ENCODE measurements at places on chromosomes 5 and 9. TPM values are rescaled to one million over a fixed set of nuclear protein-coding genes. Genes with fewer than 3 reads are reported as not detected.

Gene NOXA1
- total RNA-seq = 1.4 TPM

Gene GPX3
- total RNA-seq = 42.0 TPM

Gene FSTL4
- 6.0 TPM for total RNA-seq

Gene UBAP1
- total RNA-seq = 32.8 TPM

Gene C7
- total RNA-seq = 58.0 TPM

Gene ZMYND19
- total RNA-seq = 10.2 TPM
